ENCODE measurements at places on chromosomes 2 and 18. TPM values are rescaled to one million over a fixed set of nuclear protein-coding genes. Genes with fewer than 3 reads are reported as not detected.

DNA sequence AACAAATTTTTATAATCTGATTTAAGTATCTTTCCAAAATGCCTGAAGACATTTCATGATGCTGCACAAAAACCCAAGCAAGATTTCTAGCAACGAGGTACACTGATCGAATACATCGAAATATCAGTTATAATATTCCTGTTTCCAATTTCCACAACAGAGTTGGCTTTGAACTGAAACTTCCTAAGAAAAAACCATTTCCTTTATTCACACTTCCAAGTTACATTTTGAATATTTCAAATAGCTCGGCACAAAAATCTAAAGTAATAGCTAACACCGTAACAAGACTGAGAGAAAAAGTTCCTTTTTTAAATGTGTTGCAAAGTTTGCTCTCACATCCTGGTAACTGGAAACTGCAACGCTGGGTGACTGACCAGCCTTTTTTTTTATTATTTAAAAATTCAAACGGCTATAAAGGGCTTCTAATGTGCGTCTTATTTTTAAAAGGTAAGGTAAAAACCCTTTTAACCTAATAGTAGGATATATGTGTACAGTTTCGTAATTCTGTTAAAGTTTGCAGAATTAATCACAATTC, 1.7 kb downstream of the HNRNPLL start:
- DNase-seq: no peak

DNA sequence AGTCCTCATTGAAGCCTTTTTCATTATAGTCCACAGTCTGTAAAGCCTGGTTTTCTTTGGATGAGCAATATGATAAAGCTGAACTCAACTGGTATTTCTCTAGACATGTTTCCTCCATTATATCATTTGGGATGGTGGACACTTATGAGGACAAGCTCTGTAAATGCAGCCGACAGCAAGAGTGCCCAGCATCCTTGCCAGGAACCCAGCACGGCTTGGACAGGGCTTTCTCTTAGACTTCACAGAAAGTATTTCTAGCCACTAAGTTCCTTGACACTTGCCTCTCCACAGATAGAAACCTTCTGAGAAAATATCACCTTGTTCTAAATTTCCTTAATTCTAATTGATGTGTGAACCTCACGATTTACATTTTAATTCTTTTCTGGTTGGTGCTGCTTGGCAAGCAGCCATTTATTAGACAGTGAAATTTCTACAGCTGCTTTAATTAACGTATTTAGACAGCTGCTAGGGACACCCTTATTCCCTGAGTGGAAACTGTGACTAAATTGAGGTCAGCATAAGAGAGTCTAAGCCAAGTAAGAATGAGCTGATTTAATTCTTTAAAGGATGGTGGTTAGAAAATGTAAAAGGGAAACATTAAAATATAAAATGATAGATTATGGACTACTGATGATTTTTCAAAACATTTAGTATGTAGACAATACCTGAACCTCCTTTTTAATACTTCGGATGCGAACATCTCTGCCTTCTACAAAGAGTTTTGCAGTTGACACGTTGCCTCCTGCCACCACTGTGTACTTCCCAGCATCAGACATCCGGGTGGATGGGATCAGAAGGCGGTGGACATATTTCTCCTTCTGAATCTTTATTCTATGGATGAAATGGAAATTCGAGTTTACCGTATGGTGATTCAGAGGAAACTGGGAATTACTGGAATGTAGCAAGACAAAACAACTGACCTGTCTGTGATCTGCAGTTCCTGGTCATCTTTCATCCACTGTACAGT, 39.8 kb downstream of the TTN start:
- DNase-seq: no peak

GRCh38 chr18:76137216-76137615, 357.8 kb downstream of the ZNF516 start:
- no peak for DNase-seq

GRCh38 chr2:142754182-142754581, 123.3 kb upstream of the KYNU start:
- no peak for DNase-seq

DNA sequence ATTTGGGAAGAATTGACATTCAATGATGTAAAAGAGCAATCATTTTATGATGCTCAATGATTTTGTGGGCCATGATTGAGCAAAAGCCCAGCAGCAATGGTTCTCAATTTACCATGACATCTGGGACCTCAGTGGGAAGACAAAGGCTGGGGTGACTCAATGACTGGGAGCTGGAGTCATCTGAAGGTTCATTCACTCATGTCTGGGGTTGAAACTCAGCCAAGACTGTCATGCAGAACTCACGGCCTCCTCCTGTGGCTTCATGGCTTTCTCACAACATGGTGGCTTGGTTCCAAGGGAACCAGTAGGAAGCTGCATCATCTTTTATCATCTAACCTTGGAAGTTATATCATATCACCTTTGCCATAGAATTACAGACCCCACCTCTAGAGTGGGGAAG, 45.1 kb upstream of the CD226 start:
- no peak for DNase-seq

The KCNK3 gene
- not detected for total RNA-seq
